Psoas muscle (tissue), 8 donors: ENCODE measurements at places on chromosomes 5 and 9. TPM values are rescaled to one million over a fixed set of nuclear protein-coding genes. Genes with fewer than 3 reads are reported as not detected.
A peak's percentile ranks its signal among the peaks of the same experiment; 100 is the strongest.

- peak; percentile 73 for DNase-seq
These were observed 55.6 kb downstream of the RXRA start for GRCh38 chr9:134381671-134382516.

DNA sequence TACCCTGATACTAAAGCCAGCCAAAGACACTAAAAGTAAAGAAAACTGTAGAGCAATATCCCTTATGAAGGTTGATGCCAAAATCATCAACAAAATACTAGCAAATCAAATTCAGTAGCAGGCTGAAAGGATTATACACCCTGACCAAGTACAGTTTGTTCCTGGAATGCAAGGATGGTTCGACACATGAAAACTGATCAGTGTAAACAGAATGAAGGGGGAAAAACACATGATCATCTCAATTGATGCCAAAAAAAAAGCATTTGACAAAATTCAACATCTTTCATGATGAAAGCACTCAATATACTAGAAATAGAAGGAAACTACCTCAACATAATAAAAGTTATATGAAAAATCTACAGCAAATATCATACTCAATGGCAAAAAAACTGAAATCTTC, 43.5 kb upstream of the LRRC14B start:
- no peak for DNase-seq

GRCh38 chr9:19967888-19968459, 179.1 kb upstream of the SLC24A2 start:
- no peak for DNase-seq

- peak; percentile 92 for DNase-seq
These were observed at the start of gene COL5A1 for GRCh38 chr9:134641173-134641989. Gene COL5A1 (plus strand): TSS chr9:134641803. CDS start chr9:134642188, 385 bp downstream.

DNA sequence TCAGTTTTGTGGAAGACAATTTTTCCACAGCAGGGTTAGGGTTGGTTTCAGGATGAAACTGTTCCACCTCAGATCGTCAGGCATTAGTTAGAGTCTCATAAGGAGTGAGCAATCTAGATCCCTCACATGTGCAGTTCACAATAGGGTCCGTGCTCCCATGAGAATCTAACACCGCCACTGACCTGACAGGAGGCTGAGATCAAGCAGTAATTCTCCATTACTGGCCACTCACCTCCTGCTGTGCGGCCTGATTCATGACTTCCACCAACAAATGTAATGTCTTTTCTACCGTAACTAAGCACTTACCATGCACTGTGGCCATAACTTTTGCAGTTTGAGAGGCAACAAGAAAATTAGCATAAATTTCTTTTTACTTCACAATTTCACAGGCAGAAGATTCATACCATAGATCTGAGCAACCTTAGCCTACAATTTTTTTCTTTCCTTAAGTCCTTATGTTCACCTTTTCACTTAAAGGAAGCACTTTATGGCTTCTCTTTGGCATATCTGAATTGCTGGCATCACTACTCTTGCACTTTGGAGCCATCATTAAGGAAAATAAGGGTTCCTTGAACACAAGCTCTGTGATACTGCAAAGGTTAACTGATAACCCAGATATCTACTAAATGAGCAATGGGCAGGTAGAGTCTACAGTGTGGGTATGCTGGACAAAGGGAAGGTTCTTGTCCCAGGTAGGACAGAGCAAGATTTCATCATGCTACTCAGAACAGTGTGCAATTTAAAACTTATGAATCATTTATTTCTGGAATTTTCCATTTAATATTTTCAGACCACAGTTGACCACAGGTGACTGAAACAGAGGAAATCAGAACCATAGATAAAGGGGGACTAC, 83.0 kb upstream of the IFNK start:
- DNase-seq = no peak

- no peak for DNase-seq
These were observed 92.9 kb upstream of the GRHPR start for GRCh38 chr9:37329576-37329975.

DNA sequence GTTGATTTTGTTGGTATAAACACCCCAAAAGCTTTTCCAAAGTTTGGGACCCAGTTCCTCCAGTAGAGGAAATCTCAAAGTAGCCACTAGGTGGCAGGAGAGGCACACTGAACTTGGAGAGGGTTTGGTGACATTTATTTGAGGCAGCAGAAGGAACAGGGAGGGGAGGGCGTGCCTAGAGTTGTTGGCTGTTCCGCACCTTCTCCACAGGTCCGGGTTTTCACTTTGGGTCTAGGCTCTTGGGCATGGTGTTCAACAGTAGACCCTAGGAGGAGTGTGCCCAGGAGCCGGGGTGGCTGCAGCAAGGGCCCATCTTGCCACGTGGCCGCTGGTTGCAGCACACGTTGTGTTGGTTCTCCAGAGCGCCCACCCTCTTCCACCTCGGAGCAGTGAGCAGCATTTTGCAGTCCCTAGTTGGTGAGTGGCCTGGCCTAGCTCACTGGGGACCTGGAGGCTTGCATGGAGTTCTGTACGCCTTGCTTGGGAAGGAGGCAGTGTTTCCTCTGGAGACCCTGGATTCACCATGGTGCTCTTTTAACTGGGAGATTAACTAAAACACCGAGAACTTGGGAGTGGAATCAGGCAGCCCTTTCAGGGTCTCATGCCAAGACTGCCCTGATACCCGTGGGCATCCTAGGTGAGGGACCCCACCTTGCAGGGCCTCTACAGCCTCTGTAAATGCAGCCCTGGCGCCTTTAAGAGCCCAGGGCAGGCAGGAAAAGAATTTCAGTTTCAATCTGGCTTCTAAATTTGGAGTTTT, 28.2 kb downstream of the PTPA start:
- peak; percentile 68 for DNase-seq

DNA sequence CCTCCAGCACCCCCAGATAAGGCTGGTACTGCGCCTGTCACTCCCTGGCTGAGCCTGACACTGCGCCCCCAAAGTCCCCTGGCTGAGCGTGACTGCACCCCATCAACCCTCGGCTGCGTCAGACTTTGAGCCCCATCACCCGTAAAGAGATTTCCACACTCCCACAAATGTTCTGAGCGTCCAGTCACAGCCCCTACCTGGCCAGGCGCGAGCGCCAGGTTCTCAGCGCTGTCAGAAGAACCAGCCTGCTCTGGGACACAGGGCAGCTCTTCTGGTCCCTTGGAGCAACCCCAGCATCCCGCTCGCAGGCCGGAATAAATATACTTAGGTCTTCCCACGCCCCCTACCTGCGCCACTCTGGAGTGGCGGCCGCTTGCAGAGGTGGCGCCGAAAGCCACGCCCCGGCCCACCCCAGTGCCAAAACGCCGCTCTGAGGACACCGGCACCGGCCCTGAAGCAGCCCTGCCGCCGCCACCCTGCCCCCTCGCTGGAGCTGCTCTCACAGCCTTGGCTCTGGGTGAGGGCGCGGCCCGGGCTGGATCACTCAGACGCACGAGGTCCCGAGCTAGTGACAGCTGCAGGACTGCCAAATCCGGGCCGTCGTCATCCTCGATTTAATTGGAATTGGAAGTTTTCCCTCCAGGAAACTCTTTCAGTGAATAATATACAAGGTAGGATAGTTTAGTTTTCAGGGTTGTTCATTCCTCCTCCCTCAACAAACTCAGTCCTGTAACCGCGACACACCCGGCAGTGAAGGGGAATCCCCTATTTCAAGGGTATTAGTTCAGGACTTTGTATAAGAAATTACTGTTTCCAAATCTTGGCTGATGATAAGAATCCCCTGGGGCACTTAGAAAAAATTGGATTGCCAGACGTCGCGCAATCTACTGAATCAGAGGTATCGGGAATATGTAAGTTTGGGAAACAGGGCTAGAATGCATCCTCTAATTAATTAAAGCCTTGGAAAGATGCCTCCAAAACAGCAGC, 1.2 kb upstream of the CEMIP2 start:
- DNase-seq = peak; percentile 94

DNA sequence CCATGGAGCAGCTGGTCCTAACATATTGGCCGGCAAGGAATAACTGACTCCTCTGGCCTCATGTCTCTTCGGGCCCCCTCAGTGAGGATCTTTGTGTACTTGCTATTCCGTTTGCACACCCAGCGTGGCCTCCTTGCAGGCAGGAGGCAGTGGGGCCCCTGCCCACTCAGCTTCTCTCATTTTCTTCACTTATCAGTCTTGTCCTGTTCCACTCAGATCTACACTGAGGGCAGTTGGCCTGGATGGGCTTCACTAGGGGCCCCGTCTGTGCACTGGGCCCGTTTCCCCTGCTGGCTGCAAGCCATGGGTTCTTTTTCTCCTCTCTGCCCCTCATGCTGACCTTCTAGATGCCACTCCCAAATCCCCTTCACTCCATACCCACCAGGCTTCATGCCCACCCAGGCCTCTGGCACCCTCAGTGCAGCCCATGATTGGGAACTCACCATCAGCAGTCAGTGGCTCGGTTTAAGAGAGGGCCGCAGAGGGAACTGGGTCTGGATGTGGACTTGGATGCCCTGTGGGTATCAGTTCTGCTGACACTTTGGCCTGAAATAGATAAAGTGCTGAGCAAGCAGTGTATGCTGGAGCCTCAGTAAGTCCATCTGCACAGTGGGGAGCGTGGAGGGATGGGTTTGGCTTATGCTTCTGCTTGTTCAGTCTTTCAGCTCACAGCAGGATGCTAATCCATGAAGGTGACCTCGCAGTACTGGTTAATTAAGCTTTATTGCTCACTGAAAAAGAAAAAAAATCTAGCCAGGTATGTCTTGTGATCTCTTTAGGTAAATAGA, 57.9 kb downstream of the ERBIN start:
- DNase-seq = no peak

- no peak for DNase-seq
These were observed 34.3 kb downstream of the MAP3K1 start for GRCh38 chr5:56849671-56850070.

DNA sequence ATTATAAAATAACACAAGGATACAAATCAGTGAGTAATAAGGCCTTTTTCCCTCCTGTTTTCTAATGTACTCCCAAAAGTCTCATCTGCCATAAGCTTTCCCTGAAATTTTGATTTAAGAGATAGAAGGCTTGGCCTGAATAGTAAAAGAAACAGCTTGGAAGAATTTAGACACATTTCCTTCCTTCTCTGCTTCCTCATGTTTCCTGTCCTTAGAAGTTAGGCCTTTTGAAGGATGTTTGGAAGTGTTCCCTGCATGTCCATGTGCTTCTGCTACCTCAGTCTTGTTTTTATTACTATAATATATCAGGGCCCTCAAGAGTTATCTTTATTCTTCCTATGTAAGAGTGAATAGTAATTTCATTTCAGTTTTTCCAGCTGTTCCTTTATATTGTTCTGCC, 242.7 kb downstream of the DEPDC1B start:
- DNase-seq = no peak

GRCh38 chr5:151819830-151820229, 48.1 kb downstream of the G3BP1 start:
- no peak for DNase-seq

The PCDHB7 gene
- total RNA-seq = 0.59 TPM

The LRRC14B gene
- total RNA-seq = 9.5 TPM

The PRDM9 gene
- total RNA-seq = not detected

The EQTN gene
- not detected for total RNA-seq

The RNF38 gene
- 36.9 TPM for total RNA-seq
